ENCODE measurements at places on chromosomes 6 and 20. TPM values are rescaled to one million over a fixed set of nuclear protein-coding genes. Genes with fewer than 3 reads are reported as not detected.
A peak's percentile ranks its signal among the peaks of the same experiment; 100 is the strongest.

Gene EYA4
- total RNA-seq: 3.3 TPM

DNA sequence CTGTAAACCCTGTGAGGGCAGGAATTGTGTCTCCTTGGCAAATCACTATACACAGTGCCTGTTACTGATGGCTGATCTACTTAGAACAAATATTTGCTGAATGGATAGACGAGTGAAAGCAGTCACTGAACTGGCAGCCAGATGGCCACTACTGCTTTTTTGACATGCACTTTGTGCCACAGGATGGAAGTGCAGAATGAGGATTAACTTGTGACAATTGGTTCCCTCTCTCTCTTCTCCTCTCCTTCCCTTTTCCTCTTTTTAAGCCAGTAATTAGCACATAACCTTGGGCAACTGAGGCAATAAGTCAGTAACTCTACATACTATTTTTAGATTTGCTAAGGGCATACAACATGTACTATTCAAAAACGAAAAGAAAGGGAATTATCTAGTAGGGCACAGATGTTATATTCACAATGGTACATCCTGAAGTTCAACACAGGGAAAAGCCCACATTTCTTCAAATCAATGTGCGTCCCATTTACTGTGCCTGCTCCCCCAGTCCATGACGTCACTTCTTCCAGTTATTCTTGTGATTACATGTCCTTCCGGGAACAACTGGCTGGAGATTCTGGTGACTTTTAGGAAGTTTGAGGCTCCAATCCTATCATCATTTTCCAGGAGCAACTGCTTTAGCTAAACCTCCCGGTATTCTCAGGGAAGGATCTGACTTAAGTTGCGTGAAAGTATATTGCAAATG lies 17.0 kb upstream of the RPS6KA2 start:
- DNase-seq: no peak

DNA sequence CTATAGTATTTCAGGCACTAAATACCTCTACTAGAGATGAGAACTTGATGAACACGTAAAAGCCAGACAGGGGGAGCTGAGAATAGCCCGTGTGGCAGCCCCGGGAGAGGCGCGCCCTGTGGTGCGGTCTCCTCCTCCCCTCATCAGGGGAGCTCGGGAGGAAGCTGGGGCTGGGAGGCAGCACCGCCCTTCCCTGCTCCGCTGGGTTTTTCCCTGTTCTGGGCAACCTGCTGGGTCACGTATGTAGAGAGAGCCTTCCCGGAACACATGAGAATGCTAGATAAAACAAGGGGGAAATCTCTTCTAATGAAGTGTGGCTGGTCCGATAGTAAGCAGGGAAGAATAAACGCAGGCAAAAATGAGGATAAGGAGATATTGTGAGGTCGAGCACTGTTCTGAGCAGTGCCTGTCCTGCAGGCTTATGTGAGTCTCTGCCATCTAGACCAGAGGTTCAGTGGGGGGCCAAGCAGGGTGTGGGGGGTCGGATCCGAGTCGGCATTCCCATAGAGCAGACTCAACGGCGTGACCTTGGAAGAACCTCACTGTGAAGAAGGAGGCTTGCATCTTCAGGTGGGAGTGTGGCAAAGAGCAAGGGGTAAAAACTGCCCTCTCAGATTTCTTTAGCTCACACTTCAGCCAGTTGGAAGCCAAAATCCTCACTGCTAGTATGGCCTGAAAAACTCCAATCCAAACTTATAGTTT lies 13.4 kb upstream of the RPS6KA2 start:
- no peak for DNase-seq

- no peak for DNase-seq
These were observed 15.5 kb upstream of the TMEM181 start for GRCh38 chr6:158544428-158544827.

DNA sequence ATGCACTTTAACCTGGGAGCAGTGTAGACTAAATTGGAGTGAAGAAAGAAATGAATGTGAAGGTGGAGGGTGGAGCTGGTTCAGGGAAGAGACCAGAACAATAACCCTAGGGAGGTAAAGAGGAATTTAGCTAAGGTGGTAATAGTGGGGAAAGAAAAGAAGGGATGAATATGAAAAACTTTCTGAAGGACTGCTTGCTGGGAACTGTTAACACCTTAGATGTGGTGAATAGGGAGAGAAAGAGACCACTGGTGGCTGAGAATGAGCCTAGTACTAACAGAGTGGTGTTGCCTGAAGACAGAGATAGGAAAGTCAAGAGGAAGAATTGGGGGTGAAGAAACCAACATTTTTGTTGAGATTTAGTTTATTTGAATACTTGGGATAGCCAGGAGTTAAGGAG lies 78.4 kb upstream of the HS3ST5 start:
- no peak for DNase-seq

DNA sequence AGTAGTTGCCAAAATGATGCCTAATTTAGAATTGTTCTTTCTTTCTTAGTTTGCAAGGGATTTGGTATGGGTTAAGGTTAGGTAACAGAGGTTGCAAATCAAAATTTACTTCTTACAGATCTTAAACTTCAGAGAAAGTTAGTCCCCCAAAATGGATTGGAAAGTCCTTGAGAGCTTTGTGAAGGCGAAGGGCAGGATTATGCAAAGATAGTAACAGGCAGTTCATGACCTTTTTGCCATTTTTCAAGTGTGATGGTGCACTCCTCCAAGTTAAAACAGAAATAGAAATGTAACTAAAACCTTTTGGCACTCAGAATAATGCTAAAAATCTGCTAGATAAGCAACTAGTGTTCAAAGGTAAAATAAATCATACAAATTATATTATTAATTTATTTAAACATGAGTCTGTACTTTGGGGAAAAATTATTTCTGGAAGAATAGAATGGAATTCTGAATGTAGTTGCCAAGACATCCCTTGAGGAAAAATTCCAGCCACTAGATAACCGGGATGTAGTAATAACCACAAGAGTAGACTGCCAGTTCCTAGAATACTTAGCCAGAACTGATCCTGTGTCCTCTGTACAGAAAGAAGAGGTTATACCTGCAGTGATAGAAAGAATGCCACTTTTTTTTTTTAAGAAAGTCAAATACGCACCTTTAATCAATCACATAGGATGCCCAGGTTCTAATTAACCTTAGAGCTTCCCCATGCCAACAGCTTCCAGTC lies 31.8 kb upstream of the DAAM2 start:
- no peak for DNase-seq

- DNase-seq: no peak
These were observed 754.1 kb upstream of the MAN1A1 start for GRCh38 chr6:120103618-120104017.

Gene SLC17A1
- total RNA-seq: not detected

DNA sequence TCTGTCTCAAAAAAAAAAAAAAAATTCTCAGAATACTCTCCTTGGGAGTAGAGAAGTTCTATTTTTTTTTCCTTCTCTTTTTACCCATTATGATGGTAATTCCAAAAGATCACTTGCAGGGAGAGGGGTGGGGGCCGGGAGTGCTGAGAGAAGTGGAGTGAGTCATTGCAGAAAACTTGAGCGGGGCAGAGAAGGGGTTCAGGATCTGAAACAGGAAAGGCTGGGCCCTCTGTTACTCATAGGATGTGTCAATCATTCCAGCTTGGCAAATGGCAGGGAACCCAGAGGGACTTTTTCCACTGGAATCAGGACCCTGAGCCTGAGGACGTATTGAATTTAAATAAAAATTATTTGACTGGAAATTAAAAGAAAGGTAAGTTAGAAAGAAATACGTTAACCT lies 111.4 kb upstream of the ARMC2 start:
- DNase-seq: no peak

- no peak for DNase-seq
These were observed 35.3 kb downstream of the PHIP start for GRCh38 chr6:79042799-79043126.

Gene NT5E
- 174 TPM for total RNA-seq

DNA sequence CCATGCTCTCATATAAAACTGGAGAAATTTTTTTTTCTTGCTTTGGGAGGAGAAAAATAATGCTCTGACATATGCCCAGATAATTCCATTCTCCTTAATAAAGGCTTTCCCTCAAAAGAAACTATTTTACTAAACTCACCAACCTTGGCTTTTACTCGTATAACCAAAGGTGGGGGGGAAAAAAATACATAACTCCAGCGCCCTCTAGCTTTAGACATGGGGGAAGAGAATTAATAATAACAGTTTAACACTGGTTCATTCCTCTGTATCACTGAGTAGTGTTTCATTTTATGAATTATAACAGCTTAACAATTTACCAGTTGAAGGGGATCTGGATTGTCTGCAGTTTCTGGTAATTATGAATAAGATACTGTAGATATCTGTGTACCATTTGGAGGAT lies 1226.1 kb downstream of the GRIK2 start:
- no peak for DNase-seq

- no peak for DNase-seq
These were observed 1143.9 kb upstream of the GJE1 start for GRCh38 chr6:140988780-140989179.

DNA sequence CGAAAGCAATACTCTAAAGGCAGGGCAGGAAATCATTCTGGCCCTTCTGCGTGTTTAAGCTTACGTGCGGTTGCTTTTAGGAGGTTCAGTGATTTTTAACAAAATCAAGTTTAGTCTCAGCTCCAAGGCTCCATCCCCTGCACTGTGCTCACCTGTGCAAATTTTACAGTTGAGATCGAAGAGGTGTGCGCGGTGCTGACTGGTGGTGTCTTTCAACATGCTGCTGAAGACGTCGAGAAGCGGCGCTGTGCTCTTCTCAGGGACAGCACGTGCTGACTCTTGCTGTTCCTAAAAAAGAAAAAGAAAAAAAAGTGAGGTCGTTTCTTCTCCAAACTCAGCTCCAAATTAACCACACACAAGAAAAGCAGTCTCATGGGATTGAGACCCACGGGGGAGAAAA lies 32.0 kb downstream of the DIDO1 start:
- no peak for DNase-seq

- DNase-seq: peak; percentile 73
These were observed 18.3 kb downstream of the HIVEP2 start for GRCh38 chr6:142926494-142927270.

DNA sequence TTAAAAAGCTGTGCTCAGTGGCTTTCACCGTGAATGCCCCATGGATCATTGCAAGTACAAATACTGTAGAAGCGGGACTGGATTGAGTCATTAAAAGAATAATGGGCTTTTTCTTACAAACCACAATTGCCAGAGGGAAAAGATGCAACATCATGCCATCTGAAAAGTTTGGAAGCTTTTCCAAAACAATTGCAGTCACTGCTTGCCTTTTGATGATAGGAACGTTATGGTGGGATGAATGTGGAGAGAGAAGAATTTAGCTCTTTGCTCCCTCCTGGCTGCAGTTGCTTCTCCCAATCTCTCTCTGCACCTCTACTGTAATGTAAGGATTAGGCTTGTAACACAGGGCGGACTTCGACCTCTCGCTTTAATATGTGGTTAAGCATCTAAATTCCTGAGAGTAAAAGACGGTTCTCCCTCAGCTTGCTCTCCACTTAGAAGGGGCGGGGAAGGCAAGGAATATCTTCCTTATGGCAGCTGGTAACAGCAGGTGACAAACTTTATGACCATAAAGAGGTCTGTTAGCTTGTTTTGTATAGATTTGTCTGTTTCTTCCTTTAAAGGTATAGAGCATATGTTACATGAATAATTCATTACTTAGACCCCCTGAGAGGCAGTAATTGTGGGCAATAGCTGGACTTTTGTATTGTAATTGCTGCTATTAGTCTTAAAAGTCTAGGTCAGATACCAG lies 376.1 kb downstream of the UTRN start:
- no peak for DNase-seq

GRCh38 chr20:24317224-24317623 lies 152.2 kb upstream of the SYNDIG1 start:
- DNase-seq: no peak

Gene TSPO2
- not detected for total RNA-seq

Gene PTCRA
- total RNA-seq: not detected

Gene SLPI
- 47.2 TPM for total RNA-seq

DNA sequence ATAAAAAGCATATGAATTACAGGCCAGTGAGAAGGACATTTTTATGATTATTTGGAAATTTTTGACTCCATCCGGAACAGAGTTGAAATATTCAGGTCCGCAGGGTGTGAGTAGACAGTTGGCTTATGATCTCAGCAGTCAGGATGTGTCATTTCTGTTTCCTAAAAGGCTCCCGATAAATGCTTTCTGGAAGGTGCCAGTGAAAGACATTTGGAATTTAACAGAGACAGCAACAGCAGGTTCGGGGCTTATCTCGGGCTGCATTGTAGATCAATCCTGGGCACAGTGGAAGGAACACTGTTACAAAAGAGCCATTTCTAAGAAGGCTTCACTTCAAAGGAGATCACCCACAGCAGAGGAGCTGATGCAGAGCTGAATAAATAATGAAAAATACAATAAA lies 934.4 kb downstream of the KIF16B start:
- DNase-seq: no peak

DNA sequence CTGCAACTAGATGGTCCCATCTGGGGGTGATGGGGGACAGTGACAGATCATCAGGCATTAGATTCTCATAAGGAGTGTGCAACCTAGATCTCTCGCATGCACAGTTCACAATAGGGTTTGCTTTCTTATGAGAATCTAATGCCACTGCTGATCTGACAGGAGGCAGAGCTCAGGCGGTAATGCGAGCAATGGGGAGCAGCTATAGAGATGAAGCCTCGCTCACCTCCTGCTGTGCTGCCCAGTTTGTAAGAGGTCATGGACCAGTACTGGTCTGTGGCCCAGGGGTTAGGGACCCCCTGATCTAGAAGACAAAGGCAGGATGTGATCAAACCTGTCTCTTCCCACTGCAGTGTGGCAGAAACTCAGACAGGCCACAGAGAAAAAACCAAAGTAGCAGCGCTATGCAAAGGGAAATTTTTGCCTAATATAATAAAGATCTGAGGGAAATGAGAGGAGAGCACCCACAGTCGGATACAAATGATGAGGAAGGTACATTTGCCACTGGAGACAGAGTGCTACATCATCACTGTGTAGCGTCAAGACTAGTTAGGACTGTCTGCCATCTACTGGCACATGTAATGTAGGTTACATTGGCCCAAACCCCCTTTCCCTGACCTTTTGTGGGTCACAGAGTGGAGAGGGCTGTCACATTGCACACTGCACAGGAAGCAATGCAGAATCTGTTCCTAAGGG lies 4.1 kb upstream of the LY86 start:
- no peak for DNase-seq

DNA sequence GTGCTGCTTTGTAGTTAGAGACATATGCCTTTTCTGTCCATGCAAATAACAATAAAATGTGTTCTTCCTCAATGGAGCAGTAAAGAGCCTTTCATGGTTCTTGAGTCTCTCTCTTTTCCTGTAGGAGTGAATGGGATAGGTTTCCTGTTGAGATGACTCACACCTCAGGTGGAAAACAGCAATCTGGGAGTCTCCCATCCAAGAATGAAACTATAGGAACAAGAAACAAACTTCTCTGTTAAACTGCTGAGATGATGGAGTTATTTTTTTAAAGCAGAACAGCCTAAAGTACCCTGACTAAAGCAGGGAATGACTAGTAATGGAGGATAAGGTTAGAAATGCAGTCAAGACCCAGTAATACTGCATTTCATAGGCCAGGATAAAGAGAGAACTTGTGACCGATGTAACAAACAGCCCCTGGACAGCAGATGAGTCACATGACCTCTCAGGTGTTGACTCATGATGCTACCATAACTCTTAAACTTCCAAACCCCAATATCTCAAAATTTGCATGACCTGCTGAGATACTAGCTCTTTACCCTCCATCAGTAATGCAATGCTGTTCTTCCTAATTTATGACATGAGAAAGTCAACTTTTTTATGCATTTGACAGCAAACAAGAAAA lies 548.9 kb downstream of the CBLN4 start:
- no peak for DNase-seq

Measured in thyroid gland (tissue), 4 donors.